ENCODE measurements at places on chromosomes 6 and 20.

DNA sequence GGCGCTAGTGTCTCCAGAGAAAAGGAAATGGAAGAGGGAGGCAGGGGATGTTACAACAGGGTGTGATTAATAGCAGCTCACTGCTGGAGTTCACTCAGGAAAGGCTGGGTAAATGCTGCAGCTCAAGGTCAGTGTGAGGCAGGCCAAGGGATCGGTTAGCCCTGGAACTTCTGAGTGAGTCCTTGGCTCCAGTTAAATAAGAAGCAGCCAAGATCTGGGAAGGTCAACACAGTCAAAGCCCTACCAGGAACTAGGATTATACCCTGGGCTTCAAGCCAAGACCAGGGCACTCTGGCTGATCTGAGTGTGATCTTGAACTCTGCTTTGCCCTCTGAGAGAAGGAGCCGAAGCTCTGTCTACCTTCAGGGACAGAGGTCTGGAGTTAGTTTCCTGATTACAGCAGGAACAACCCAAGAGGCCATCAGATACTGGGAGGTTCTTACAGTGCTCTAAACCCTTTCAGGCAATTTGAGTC is 44.3 kb downstream of the TPD52L1 start:
- DNase-seq = no peak

DNA sequence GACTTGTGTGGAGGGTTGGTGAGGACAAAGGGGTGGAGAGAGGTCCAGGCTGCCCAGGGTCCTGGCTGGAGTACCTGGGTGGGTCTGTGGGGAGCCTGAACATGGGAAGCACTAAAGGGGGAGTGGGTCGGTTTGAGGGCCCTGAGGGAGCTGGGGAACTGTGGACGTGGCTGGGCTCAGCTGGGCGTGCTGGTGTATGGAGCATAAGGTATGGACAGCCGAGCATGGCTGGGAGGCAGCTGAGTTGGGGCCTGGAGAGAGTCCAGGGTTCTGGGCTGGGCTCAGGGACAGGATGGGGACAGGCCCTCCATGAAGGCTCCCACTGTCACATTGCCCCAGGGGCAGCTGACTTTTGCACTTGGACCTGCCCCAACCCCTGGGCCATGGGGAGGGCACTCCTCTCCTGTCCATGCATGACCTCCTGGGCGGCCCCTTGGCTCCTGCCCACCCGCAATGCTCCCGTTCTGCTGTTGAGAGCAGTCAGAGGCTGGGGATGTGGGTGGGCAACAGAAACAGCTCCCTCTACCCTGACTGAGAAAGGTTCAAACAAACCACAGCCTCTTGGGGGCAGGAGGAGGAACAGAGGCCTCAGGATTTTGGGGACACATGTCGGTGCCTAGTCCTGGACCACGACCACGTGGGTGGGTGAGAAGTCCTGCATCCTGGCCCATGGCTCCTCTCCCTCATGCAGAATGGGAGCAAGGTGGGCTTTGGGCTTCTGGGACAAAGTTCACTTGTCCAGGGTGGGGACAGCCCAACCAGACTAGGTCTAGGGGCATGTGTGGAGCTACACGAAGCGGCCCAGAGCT is 4.5 kb downstream of the C20orf204 start:
- DNase-seq = no peak

- no peak for DNase-seq
Measured at GRCh38 chr6:118869350-118869749, 24.6 kb upstream of the ASF1A start.

- peak; percentile 28 for DNase-seq
Measured at GRCh38 chr6:166904101-166904746, 52.1 kb downstream of the RNASET2 start.

GRCh38 chr20:10412591-10413408 is 21.2 kb downstream of the MKKS start:
- no peak for DNase-seq

GRCh38 chr20:62205618-62206387 is 14.3 kb downstream of the HRH3 start:
- DNase-seq = no peak

GRCh38 chr6:52139985-52140680 is 46.0 kb upstream of the IL17A start:
- no peak for DNase-seq

DNA sequence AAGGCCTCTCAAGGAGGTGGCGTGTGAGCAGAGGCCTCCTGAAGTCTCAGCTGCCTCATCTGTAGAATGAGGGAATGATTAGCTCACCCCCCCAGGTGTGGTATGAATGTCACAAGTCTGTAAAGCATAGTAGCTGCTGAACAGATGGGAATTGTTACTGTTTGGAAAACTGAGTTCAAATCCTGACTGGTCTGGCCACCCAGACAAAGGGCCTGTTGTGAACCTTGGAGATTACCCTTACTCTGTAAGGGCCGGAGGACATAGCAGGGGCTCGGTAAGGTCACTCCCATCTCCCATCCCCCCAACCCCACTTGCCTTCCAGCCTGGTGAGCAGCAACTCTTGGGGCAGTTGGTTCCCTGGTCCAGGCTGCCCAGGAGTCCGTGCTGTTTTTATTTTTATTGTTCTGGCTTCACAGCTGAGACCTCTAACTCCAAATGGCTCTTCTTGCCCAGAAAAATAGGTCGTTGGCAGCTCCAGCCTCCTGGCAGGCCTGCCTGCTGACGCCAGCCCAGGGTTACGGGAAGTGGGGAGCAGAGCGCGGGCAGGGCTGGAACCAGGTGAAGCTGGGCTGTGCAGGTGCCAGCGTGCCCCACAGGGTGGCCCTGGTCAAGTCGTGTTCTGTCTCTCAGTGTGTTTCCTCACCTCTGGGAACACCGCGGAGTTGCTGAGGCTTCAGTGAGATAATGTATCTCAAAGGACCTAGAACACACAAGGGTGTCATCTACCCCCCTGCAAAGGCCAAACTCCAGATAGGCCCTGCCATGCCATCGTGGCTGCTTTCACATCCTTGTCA is 4.5 kb upstream of the SIRPA start:
- no peak for DNase-seq

- no peak for DNase-seq
Measured at GRCh38 chr20:49256261-49256660, 21.6 kb downstream of the ZNFX1 start.

- DNase-seq = no peak
Measured at GRCh38 chr20:58470336-58471192, 44.6 kb downstream of the APCDD1L start.

DNA sequence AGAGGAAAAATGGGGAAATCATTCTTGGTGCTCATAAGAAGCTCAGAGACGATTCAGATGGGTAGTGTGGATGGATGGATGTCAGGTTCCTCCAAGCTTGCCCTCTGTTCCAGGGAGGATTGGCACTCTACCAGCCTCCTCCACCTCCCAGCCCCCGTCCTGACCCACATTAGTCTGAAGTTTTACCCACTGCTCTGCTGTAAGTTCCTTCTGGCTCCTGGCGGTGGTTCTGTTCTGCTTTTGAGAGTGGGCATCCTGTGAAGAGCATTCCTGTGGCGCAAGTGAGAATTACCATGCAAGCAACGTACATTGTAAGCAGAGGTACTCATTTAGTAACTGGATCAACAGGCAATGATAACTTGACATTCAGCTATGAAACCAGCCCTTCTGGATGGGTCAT is 103.4 kb downstream of the SYNDIG1 start:
- DNase-seq = no peak

DNA sequence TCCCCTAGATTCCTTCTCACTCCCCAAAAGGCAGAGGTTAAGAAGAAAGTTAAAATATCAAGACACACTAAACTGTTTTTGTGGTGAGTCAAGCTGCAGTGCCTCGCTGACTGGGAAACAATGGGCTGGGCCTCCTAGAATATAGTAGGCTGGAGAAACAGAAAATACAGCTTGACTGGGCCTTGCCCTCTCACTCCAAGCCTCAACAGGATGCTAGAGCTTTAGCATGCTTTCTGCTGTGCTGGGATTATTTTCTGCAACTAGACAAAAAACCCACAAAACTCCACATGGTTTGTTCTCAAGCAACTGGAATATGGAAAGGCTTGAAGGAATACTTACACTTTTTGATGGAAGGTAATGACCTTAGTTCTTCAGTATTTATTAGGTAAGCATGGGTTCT is 27.9 kb downstream of the FOXO3 start:
- no peak for DNase-seq

DNA sequence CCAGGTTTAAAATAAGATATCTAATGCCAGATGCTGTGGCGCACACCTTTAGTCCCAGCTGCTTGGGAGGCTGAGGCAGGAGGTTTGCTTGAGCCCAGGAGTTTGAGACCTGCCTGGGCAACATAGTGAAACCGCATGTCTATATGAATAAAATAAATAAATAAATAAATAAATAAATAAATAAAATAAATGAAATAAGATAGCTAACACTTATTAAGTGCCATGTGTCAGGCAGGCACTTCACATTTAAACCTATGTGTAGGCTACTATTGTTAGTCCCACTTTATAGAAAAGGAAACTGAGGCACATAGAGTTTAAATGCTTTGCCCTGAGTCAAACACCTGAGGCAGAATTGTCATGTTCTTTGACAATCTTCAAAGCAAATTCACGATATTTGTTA is 32.9 kb upstream of the RREB1 start:
- DNase-seq = no peak

DNA sequence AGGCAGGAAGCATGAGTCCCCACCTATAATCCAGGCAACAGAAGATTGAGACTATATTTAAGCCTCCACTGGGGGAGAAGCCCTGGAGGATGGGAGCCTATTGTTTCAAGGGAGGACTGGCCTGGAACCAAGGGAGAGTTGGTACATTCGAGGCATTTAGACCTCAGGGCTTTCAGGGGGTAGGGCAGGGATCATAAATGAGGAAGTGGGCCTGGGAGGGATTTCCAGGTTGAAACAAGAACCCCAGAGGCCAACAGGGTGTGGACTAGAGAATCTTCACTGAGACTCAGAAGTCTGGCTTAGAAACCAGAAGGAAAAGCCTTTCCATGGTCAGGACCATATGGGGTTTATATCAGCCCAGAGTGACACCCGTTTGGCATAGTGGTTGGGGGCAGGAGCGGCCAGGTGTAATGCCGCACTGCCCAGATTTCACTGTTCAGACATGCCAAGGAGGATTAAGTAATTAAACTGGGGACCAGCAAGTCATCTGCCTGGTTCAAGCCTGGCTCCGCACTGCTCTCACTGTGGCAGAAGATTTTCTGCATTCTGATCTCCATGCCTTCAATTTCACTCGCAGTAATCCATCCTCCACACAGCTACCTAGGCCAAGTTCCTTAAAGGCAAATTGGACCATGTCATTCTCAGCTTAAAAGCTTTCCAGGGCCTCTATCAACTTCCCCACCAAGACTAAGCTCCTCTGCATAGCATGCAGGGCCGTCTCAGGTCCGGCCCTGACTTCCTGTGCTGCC is 17.8 kb downstream of the LRFN2 start:
- DNase-seq = no peak
